Activated CD8-positive, alpha-beta memory T cell treated with anti-CD3 and anti-CD28 coated beads for 1 hour (primary cell): ENCODE measurements at places on chromosomes 5 and 9.
A peak's percentile ranks its signal among the peaks of the same experiment; 100 is the strongest.

DNA sequence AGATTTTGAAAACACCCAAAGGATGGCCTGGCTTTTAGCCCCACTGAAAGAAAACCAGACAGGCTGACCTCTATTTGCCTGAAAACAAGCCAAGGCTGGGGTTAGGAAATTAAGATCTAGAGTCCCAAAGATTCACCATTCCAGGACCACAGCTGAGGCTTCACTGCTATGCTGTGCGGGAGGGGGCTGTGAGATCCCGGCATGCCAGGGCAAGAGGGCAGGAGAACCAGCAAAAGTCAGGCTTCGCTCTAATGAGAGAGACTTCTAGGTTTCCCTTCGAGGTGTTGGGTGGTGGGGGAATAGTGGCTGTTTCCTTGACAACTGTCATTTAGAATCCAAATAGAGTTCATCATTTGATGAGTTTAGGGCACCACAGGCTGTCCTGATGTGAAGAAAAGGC lies 152.9 kb upstream of the NFIB start:
- no peak for DNase-seq

DNA sequence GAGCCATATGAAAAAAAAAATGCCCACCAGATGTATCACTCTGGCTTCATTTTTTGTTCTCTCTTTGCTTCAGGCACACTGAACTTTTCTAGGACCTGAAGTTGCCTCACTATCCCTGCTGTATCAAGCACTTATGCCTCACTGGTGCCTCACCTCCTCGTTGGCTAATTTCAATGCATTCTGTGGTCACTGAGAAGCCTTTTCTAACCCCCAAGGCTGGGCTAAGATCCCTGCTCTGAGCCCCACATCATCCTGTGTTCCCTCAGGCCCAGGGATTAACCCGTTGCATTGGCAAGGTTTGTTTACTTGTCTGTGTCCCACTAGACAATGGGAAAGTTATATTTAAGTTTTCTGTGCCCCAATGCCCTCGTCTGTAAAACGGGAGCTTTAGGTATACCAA lies 362.7 kb downstream of the OSTF1 start:
- DNase-seq, result no peak

- DNase-seq, result no peak
These were observed 140.8 kb upstream of the OTULINL start for GRCh38 chr5:14440582-14441431.

DNA sequence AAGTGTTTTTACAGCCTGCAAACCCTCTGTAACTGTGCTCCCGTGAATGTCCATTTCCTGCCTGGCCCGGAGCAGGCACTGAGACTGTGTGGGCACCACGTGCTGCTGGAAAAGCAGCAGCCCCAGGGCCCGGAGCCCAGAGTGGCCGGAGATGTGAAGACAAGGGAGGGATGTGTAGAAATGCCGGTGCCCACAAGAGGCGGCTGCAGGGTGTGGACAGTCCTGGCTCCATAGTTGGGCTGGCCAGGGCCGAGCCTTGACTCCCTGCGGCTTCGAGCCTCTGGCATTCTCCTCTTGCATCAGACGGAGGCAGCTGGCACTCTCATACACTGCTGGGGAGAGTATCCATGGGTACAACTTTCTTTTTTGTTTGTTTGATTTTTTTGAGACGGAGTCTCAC lies 13.2 kb upstream of the GFPT2 start:
- DNase-seq, result no peak

DNA sequence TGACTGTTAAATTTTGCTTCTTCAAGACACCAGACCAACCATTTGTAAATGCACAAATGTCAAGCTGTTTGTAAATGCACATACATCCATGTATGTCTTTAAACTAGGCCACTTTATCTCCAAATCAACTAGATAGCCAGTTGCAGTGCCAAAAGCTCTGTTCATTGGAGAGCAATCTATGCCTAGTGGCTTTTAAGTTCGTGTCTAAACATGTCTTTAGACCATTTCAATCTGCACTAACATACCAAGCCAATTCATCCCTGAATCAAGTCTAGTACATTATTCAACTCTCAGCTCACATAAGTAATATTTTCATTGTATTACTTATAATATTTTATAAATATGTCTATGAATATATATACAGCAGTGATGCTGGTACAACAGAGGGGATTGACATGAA lies 985.9 kb downstream of the CDH18 start:
- no peak for DNase-seq

DNA sequence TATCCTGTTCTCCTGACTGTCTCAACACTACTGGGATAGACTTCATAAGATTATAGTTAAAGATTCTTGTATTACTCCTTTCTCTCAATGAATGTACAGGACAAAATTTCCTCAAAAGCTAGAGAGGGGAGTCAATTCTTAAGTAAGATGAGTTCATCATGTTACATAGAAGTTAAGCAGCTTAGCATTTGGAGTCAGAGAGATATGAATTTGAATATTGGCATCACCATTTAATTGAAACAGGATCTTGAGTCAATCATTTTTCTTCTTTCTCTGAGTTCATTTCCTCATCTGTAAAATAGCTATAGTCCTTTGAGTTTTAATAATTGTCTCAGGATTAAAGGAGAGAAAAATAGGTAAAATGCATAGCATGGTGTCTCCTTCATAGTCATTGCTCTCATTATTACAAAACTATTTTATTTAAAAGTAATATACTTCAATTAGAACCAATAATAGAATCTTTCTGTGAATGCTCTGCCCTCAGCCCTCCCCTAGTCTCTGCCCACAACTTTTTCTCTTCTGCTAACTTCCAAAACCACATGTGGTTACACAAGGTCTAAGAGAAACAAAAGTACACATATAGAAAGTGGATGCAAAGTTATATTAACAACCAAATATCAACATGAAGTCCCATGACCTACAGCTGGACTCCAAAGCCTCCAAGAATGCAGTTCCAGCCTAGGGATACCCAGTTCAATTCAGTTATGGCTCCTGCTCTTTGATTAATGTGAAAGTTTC lies 265.6 kb downstream of the TLE1 start:
- DNase-seq, result no peak

- no peak for DNase-seq
These were observed 7.3 kb downstream of the PRR7 start for GRCh38 chr5:177453852-177454396.

DNA sequence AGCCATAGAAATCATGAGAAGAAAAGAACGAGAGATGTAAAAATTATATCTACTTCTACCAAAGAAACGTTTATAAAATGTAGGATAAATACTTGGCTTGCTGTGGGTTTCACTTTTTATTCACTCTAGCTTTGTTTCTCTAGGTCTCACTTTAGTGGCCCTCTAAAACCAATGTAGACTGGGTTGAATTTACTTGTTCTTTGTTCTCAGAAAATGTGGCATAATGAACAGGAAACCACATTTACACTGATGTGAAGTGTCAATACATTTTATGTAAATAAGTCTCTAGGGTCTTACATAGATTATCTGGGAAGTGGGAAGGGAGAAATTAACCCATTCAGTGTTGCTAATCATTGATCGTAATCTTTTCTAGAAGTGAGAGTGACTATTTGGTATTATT lies 58.9 kb downstream of the PLPPR1 start:
- DNase-seq, result no peak

DNA sequence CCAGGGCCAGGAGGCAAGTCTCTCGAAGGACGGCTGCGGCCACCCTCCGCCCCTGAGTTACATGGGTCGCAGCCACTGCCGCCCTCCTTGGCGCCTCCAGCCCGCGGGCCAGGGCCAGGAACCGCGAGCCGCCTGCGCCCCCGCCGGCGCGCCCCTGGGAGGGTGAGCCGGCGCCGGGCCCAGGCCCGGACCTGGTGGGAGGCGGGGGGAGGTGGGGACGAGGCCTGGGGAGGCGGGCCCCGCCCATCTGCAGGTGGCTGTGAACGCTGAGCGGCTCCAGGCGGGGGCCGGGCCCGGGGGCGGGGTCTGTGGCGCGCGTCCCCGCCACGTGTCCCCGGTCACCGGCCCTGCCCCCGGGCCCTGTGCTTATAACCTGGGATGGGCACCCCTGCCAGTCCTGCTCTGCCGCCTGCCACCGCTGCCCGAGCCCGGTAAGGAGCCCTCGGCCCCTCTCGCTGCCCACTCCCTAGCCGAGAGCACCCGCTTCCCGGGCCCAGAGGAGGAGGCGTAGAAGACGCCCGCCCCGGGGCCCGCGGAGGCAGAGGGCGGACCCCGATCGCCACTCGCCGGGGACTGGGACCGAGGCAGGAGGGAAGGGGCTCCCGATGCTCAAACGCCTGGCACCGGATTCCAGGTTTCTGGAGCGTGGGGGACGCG lies at the start of gene ASS1:
ASS1 (plus strand) TSS at position 397 of the 657 bp plus-strand sequence. CDS start 7,268 bp downstream, outside the sequence.
- DNase-seq, result peak; percentile 23

GRCh38 chr9:78032730-78033457 lies 1.3 kb upstream of the GNAQ start:
- DNase-seq, result no peak

DNA sequence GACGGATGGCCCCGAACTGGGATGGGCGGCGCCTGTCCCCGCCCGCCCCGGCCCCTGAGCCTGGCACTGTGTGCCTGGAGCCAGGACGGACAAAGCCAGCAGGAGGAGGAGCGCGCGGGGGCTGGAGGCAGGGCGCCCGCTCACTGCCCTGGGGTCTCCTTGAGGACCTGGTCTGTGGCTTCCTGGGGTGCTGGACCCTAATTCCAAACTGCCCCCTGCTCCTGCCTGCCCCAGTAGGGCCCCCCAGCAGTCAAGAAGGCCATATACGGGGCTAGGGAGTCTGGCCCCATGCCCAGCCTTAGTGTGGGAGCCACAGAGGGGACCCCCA lies 29.2 kb upstream of the RXRA start:
- no peak for DNase-seq

GRCh38 chr9:114449236-114449635 lies 56.0 kb downstream of the WHRN start:
- DNase-seq, result no peak

DNA sequence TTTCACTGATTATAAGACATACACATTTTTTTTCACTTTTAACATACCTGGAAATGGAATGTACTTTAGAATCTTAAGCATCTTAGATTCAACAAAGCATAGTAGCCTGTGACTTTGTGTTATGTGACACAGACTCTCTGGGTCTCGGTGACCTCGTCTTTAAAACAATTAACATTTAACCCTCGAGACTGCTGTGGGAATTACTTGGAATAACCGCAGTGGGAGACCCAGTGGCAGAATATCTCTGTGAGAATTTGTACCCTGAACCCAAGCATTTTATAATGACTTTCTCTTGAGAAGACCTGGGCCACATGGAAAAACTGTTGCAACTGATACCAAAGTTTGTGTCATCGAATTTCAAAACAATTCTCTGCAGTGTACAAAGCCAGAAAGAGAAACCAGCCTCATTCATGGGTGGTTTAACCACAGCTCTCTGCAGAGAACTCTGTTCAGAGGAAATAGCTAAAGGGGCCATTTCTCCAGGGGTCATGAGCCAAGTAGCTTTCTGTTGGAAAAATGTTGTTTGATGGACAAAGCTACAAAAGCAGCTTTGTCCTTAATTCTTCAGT lies 10.0 kb upstream of the RETREG1 start:
- no peak for DNase-seq

- DNase-seq, result no peak
These were observed 150.8 kb downstream of the ROR2 start for GRCh38 chr9:91799113-91799744.

DNA sequence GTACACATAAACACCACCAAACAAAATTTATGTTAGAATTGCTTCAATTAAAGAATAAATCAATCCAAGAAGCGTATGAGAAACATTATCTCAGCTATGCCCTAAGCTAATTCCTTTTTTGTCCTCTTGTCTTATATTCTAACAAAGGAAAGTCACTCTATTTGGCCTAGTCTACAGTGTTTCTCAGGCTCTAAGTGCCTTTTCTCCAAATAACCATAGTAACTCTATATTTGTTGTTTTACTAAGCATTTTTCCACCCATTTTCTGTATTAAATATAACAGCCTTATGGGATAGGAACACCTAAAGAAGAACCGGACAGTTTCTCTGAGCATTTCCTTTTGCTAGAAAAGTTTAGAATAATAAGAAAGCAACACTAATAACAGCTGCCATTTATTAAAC lies 120.1 kb upstream of the MTAP start:
- no peak for DNase-seq

- DNase-seq, result no peak
These were observed 36.6 kb upstream of the PPARGC1B start for GRCh38 chr5:149693482-149693881.

- DNase-seq, result no peak
These were observed 29.1 kb upstream of the TOMM5 start for GRCh38 chr9:37621273-37622121.

DNA sequence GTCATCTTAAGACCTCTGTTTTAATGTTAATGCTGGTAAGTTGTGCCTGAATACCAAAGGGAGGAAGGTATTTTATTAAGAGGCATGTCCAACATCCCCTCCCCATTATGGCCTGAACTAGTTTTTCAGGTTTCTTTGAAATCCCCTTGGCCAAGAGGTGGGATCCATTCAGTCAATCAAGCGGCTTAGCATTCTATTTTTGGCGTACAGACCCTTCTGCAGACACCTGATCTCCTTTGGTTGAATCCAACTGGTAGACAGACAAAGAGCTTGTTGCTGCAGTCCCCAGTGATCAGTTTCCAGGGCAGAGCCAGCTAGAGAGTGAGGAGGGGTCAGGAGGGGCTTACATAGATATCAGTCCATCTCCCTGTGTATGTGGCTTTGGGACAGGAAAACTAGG lies 7.9 kb upstream of the KCNMB1 start:
- no peak for DNase-seq

DNA sequence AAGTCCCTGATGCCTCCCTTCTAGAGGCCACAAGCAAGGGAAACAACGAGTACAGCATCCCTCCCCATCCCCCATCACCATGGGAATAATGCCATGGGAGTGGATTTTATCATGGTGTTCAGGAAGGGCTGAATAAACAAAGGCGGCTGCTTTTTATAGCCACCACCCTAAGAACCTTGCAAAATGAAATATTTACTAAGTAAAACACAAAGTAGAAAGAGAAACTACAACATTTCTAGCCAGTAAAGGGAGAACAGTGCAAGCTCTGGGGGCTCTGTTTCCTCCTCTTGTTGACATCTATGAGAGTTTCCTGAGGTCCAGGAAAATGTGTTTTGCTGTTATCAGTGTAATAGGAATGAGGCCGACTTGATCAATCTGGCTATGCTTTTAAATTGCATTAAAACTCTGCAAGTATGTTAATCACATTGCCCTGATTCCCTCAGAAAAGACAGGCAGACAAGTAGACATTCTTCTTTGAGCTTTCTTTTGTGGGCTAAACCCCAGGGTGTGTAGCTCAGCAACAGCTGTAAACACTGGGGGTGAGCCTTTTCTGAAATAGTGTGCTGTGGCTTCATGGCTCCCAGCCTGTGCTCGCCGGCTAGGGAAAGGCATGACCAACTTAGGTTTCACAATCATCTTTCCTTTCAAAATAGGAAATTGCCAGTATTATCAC lies 31.1 kb downstream of the SV2C start:
- no peak for DNase-seq

GRCh38 chr9:95993337-95993736 lies 117.8 kb downstream of the ERCC6L2 start:
- DNase-seq, result no peak

- DNase-seq, result no peak
These were observed 45.7 kb downstream of the PPARGC1B start for GRCh38 chr5:149775785-149776184.

- DNase-seq, result no peak
These were observed 18.1 kb downstream of the PITX1 start for GRCh38 chr5:135015942-135016341.
